ENCODE measurements at places on chromosomes 11 and 22. TPM values are rescaled to one million over a fixed set of nuclear protein-coding genes. Genes with fewer than 3 reads are reported as not detected.

DNA sequence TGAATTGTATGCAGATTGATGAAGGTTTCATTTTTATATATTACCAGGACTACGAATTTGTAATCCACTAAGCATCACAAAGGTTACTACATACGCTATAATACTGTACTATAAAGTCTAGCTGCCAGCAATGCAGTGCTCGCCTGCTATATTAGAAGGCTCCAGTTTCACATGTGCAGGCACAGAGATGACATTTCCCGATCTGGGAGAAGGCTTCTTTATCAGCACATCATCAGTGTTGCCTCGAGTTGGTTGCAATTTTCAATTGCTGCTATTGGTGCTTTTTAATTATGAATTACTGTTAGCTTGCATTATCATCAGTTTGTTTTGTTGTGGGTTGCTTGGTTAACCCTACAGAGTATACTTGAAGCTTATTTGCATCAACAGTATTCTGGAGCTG lies 143.2 kb upstream of the TEAD1 start:
- DNase-seq: no peak

The TSGA10IP gene
- total RNA-seq: not detected

The SESN3 gene
- 8.8 TPM for total RNA-seq

The OR1S1 gene
- not detected for total RNA-seq

DNA sequence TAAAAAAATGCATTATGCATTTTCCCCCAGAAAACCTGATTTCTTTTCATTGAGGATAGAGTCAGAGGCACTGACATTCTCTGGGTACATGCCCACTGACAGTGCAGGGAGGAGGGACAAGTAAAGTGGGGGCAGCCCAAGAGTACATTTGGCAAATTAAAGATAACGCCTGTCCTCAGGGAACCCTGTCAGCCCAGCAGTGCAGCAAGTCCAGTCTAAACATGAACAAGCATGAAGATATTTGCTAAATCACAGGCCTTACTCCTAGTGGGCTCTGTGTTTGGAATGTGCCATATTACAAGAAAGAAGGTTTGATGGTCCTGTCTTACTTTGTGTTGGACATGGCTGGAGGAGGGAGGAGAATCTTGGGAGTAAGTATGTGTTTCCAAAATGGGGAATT lies 37.9 kb downstream of the AMOTL1 start:
- no peak for DNase-seq

The C11orf97 gene
- not detected for total RNA-seq

The SLC22A25 gene
- not detected for total RNA-seq

- DNase-seq: no peak
These were observed 3.3 kb downstream of the KDELR3 start for GRCh38 chr22:38471237-38471636.

GRCh38 chr11:93727985-93728791 lies 13.1 kb downstream of the TAF1D start:
- no peak for DNase-seq

DNA sequence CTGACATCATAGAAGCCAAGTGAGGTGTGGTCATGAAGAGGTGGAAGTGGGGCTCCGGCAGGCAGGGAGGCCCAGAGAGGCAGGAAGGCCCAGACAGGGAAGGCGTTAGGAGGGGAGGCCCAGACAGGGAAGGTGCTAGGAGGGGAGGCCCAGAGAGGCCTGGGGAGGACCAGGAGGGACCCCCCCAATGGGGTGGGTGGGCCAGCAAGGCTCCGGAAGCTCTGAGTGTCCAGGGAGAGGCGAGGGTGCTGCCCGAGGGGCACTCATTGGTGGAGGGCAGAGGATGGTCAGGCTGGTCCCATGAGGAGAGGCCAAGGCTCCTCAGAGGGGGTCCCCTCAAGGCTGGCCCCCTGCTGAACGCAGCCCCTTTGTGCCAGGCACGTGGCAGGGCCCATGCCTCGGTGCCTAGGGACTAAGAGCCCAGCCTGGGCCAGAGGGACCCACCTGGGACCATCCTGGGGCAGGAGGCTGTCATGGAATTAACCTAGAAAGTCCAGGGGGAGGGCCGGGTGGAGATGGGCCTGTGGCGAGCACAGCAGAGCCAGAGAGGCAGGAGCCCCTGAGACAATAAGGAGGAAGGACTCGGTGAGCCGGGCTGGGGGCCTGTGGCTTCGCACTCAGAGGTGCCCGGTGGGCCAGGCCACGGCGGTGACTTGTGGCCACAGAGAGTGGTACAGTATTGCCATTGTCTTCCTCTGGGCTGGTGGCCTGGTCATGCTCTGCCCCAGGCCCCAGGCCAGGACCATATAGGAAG lies 12.2 kb downstream of the PHLDA2 start:
- DNase-seq: no peak

- no peak for DNase-seq
These were observed 27.2 kb downstream of the RPS6KA4 start for GRCh38 chr11:64385945-64386704.

The COX8A gene
- 585 TPM for total RNA-seq

DNA sequence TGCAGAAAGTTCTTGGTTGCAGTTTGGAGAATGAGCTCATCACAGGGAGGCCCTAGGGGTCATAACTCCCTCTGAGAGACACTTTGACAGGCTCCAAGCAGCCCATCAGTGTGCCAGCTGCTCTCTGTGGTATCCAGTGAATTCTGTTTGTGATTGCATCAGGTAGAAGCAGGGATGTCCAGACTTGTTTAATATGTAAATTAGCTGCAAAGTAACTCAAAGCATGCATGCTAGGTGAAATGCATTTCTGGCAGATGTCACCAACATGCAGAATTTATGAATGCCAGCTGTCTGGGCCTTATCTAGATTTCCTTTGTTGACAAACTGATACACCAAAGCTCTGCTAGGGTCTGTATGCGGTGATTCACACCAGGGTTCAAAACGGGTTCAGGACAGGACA lies 123.6 kb upstream of the MTNR1B start:
- DNase-seq: no peak

DNA sequence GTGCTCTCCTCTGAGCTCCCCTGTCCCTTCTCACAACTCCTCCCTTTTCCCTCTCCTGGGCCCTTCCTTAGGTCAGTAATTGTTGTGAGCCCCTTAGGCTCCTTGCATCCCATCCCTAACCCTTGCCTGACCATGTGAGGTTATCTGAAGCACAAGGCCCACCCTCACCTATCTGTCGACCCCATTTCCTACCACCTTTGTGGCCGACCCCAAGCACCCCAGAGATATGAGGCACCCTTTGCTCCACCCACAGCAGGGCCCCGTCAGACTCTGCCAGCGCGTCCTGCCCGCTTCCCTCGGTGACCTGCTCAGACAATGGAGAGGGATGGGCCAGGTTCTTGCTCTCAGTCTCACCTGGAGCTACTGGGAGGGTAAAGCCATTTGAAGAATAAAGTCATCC lies 1.3 kb downstream of the GNG3 start:
- DNase-seq: no peak

- DNase-seq: no peak
These were observed at the start of gene SHISA8 for GRCh38 chr22:41915035-41915785. Gene SHISA8 (minus strand): TSS chr22:41915074. CDS start chr22:41914667, 407 bp downstream.

The CBX6 gene
- 40.7 TPM for total RNA-seq

DNA sequence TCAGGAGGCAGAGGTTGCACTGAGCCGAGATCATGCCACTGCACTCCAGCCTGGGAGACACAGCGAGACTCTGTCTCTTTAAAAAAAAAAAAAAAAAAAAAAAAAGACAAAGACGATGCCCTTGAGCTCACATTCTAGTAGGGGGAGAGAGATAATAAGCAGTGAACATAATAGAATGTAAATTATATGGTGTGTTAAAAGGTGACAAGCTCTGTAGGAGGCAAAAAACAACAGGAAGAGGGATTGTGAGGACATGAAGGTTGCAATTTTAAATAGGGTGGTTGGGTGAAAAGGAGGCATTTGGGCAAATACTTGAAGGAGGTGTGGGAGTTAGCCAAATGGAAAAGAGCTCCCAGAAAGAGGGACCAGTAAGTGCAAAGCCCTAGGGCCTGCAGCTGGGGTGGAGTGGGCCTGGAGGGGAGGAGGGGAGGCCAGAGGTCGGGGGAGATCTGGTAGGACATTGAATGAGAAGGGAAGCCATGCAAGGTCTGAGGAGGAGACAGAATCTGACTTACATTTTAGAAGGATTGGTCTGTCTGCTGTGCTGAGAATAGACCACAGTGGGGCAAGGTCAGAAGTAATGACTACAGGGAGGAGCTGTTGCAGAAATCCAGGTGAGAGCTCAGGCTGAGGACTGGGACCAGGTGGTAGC lies 26.6 kb downstream of the P2RY2 start:
- no peak for DNase-seq

- peak; percentile 28 for DNase-seq
These were observed 127.0 kb downstream of the TRPC6 start for GRCh38 chr11:101456812-101457211.

GRCh38 chr11:69718147-69718546 lies 14.3 kb upstream of the FGF19 start:
- peak; percentile 74 for DNase-seq

The OR8G1 gene
- not detected for total RNA-seq

DNA sequence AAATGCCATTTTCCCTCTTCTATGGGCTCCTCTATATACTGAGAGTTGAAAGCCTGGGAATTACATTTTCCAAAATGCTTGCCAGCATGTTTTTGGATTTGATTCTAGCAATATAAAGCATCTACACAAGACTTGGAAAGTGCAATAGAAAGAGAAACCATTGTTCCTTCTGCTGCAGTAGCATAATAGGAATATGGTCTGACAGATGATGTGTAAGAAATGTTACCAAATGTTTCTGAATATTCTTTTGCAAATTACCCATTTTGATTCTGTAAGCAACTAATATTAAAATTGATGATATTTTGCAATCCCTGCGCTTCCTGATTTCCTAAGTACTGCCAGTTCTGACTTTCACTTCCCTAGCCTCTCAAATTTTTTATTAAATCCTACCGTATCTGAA lies 61.6 kb downstream of the CASP12 start:
- no peak for DNase-seq

- peak; percentile 39 for DNase-seq
These were observed 21.6 kb downstream of the MMP20 start for GRCh38 chr11:102603576-102603975.

The SPA17 gene
- 9.6 TPM for total RNA-seq

DNA sequence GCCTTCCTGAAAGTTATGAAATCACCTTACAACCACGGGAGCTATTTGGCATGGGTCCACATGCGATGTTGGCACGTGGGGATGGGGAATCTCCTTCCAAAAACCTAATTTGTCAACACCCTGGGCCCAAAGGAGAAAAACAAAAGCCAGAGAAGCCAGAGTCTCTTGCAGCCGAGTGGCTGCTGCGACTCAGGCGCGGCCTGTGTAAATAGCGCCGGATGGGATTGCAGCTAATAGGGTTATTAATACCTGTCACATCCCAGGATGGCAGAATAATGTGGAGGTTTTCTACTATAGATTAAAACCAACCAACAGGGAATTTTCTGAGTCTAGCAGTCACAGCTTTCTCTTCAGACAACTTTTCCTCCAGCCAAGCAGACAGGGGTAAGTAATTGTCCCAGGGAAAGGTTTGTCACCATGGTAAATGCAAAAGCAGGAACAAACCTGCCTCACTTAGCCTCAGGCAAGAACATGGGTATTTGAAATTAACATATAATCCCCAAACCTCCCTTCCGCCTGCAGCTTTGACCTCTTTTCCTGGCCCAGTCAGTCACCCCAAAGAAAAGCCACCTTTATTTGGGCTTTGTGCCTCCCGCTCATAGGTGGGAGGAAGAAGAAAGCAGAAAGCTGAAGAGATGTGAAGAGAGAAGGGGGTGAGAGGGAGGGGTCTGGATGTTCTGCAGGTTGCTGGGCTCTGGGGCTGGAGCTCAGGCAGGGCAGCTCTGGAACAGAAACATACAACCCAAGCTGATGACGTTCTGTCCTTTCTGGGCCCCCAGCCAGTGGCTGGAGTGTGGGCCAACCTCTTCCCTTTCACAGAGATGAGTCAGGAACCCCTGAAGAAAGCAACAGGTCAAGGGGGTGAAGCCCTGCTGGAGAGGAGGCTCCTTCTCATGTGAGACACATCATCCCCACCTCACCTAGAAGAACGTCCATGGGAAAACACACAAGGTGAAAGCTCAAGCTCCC lies 376.5 kb downstream of the NXPE2 start:
- DNase-seq: no peak

The OR8B2 gene
- total RNA-seq: not detected

GRCh38 chr11:61609980-61610366 lies 29.1 kb upstream of the SYT7 start:
- peak; percentile 41 for DNase-seq

The KCNC1 gene
- total RNA-seq: 0.11 TPM

DNA sequence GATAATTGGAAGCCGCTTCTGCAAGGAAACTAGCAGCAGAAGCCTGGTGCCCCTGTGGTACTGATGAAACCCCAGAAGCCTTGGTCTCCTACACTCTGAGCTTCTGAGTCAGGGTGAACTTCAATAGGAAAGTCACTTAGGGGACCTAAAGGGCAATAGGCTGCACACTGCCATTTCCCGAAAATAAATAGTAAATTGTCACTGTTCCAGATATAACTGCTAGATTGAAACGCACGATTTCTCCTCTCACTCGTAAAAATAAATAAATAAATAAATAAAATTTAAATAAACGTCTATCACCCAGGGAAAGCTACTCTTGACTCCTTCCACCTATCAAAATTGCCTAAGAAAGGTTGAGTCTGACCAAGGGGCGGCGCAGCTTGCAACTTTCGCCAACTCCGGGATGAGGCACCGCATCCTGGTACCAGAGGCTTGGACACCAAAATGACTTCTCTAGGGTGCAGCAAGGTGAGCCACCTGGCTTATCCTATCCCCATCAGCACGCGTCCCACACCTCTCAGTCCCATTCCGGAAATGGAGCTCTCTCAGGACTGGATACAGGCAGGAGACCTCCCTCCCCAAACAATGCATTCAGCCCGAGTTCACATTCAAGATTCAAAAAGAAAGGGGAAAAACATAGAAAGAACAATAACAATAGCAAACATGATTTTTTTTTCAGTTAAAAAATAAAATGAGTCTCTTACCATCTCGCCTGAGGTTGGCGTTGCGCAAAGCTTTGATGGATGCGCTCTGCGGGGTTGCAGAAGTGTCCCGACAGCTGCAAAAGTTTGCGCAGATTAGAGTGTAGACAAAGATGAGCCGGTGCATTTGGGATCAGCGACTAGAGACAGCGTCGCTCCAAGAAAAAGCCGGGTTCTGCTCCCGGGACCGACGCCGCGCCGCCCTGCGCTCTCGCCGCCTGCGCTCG lies 583 bp downstream of the PDGFD start:
- peak; percentile 1 for DNase-seq

Data from SK-MEL-5 (cell line).